ENCODE measurements at places on chromosomes 16 and 17.

DNA sequence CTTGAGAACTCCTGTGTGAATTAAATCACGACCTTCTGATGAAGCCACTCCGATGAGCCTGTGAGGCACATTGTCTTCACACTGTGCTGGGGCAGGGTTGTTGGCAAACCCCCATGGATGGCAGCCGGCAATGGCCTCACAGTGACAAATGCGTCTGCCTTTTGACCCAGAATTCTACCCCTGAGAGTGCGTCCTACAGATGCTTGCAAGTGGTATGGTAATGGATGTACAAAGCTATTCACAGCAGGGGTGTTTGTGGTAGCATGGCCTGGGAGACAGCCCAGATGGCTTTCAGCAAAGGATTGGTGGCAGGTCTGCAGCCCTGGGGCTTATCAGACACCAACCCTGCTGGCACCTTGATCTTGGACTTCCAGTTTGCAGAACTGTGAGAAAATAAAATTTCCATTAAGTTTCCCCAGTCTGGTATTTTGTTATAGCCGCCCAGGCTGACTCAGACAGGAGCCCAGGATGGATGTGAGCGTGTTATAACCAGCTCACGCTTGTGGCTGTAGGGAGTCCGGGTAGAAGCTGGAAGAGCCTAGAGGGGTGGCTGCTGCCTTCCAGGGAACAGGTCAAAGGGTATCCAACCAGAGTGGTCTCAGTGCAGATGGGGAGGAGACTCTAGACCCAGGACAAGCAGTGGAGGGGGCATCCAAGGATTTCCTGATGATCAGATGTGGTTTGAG is 10.1 kb downstream of the AFMID start:
- DNase-seq = no peak

DNA sequence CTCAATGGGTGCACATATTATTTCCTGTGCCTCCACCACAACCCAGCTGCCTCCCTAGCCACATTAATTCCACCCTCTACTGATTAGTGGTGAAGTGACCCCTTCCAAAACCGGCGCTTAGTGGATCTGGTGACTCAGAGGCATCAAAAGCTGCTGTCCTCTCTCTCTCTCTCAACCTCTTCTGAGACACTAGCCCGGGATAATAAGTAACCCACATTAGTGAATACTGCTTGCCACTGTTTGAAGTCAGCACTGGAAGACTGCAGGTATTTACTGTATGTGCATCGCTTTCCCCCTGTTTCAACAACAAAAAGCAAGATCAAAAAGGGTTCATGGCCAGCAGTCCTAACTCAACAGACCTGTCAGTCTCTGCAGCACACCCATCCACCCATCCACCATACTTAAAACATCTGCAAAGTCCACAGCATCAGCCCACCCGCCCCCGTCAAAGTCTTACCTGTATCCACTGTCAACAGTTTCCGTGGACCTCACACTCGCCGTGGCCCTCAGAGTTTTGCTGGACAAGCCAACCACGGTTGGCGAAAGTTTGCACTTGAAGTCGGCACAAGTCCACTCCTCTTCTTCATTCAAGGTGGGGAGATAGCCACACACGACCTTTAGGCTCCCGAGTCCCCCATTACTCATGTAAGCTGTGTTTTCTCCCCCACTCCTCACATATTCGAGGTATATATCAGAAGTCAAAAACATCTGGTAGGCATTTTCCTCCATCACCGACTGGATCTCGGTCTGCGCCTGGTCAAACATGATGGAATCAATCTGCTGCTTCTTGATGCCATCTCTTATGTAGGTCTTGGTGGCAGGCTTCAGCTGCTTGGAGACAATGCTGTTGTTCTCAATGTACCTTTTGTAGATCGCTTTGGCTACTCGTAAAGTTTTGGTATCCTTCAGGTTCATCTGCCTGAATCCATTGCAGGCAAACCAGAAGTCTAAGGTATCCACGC is 3.8 kb downstream of the AXIN2 start:
- DNase-seq = no peak

GRCh38 chr16:74201576-74201975 is 95.0 kb upstream of the PSMD7 start:
- no peak for DNase-seq

GRCh38 chr16:87560428-87561199 is 41.7 kb upstream of the JPH3 start:
- DNase-seq = peak; percentile 43

DNA sequence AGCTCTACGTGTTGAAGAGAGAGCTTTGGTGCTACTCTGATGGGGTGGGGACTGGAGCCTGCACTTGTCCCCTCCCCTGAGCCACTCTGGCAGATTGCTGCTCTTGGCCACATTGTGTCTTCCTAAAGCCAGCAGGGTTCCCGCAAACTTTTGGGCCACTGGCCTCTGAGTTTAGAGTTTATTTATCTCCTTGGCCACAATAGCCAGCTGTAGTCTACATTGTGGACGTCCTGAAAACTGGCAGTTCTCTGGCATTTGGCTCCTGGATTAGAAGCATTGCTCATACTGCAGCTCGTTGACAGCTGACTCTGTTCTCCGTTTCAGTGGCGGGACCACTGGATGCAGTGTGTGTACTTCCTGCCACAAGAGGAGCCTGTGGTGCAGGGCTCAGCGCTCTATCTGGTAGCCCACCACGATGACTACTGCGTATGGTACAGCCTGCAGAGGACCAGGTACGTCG is 34.6 kb downstream of the PRMT7 start:
- no peak for DNase-seq

DNA sequence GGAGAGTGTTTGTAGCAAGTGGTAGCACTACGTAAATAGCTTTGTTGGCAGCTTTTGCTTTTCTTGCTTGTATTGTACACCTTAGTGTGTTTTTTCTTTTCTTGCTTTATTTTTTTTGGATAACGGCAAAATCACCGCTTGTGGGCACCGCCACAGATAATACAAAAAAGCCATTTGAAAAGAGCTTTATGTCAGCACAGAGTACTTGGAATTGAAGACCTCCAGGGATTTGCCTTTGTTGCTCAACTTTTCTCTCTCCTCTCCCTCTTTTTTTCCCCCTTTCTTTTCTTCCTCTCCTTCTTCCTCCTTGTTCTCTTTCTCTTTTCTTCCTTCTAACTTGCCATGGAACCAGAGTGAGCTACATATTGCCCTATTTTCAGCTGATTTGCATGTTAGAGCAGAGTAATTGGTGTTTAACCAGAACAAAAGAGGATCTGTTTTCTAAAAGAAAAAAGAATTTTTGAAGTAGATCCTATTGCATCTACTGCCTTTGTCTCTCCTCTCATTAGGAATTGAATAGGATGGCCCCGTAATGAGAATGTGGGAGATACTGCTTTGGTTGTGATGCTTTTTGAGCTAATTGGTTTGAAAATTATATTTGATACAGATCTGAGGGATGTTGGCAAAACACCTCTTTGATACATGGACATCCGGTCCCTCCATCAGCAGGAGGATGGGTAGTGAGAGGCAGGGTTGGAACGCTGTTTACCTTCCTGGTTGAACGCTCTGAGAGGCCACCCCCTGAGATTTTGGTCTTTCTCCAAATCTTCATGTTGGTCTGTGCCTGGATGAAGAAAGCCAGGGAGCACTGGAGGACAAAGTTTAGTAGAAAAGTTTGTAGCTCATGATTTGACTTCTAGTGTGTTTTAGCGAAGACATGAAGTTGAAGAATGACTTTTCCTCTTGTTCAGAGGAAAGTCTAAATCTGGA is 85.6 kb downstream of the MSI2 start:
- no peak for DNase-seq

DNA sequence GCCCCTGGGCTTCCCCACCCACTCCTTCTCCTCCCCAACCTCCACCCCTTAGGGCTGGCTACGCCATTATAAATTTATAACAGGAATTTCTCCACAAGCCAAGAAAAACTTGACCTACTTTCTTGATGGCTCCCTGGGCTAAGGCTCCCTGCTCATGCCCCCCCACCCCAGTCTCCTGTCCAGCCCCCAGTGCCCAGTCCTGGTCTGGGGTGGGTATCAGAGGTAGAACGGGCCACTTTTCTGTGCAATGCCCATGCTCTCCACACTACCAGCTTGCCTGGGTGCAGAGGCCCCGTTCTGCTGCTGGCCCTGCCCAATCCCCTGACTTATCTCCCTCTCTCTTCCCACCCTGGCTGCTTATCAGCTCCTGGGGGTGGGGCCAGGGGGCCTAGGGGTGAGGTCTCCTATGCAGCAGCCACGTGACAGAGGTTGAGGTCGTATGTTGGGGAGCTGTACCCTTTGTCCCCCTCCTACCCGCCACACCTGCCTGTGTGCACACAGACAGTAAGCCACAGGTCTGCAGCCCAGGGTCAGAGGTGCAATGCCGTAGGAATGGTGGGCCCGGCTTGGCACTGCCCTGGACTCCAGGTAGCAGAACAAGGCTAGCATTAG is 10.1 kb downstream of the THRA start:
- no peak for DNase-seq

GRCh38 chr17:81420769-81421462 is 25.7 kb downstream of the BAHCC1 start:
- DNase-seq = no peak

DNA sequence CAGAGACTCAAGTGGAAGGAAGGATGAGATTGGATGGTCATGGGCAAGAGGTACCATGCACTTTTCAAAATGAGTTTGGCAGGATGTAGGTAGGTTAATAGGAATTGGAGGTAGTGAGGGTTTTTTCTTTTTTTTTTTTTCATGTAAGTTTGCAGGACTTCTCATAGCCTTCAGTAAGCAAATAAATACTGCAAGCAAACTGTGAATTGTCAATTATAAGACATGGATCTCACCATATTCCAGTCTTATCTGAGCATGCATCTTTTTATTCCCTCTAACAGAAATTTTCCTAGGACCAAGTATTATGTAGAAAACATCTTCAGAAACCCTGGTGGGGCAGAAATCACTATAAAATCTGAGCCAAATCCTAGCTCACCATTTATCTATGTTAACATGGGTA is 584.6 kb upstream of the CDH5 start:
- DNase-seq = no peak

- no peak for DNase-seq
Observed at GRCh38 chr16:9955677-9956076, 226.6 kb downstream of the GRIN2A start.

DNA sequence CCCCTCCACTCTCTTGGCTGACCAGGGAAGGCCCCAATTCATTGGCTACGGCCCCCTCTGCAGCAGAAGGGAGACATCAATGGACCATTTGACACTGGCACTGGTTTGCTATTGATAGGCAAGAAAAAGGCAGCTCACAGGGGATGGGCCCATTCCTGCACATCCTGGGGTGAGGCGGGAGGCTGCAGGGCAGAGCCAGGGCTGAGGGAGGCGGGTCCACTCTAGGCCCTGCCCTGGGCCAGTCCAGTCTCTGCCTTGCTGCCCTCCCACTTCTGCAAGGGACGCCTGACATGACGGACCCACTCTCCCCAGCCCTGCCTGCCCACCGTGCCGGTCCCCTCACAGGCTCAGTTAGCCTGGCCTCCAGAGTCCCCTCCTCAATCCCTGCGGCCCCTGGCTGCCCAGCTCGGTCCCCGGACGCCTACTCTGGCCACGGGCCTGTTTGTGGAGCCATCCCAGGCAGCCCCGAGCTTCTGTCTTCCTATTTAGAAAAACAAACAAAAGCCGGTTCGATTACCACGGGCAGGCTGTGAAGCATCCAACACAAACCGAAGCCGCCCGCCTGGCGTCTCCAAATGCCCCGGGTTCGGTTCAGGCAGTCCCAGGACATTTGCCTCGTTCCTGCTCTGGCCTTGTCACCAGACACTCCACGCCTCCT is 160.7 kb downstream of the IRX5 start:
- no peak for DNase-seq

DNA sequence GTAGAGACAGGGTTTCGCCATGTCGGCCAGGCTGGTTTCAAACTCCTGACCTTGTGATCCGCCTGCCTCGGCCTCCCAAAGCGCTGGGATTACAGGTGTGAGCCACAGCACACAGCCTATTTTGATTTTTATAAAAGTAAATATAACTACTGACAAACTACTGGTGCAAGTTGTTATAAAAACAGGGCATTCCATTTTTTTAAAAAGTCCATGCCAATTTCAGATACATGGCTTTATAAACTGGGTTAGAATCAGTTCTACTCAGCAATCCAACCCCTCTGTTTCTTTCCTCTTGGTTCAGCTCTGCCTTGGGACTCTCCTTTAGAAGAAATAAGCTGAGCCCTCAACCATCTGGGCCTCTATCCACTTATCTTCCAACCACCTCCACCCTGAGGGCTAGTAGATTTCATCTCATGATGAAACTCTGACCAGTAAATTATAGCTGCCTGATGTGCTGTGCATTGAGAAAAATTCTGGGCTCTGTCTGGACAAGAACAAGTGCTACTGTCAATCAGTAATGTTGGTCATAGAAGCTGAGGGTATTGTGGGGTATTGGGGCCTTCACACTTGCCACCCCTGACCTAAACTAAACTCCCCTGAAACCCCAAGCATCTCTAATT is 10.2 kb downstream of the RANBP10 start:
- DNase-seq = no peak

GRCh38 chr17:42378959-42379594 is 9.2 kb downstream of the STAT3 start:
- no peak for DNase-seq

- DNase-seq = no peak
Observed at GRCh38 chr17:9256361-9256750, 235.0 kb downstream of the NTN1 start.
